ENCODE measurements at places on chromosomes 11 and 22.

GRCh38 chr11:128929991-128930390 lies 12.7 kb downstream of the TP53AIP1 start:
- no peak for DNase-seq

DNA sequence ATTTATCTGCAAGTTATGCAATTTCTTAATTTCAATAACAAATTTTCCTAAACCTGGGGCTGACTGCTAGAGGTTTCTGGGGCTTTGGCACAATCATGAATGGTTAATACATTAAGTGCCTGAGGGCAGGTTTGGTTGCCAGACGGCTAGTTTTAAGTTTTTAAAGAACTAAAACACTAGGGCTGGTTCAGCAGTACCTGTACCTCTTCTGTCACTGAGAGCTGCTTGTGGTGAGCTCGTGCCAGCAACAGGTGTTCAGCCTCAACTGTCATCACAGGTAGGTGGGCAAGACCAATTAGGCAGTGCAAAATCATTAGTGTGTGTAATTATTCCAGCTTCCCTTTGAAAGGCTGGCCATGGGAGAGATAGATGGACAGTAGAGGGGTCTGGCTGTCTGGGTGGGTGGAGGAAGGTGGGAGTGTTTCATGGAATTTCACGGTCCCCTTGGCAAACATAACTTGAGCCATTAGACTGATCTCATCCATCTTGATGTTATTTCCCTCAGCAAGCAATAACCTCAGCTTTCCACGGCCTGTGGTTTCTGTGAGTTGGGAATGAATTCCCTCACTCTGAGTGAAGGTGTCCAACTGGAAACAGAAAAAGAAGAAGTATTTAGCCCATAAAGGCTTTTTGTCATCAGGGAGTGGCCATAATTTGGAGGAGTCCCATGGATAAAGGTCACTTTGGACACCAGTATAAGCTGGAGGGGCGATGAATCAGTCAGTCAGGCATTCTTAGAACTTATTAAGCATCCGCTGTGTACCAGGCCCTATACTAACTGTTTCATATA lies 114.8 kb downstream of the SNX19 start:
- DNase-seq, result no peak

- DNase-seq, result no peak
These were observed 1375.9 kb upstream of the RAG2 start for GRCh38 chr11:37973941-37974340.

DNA sequence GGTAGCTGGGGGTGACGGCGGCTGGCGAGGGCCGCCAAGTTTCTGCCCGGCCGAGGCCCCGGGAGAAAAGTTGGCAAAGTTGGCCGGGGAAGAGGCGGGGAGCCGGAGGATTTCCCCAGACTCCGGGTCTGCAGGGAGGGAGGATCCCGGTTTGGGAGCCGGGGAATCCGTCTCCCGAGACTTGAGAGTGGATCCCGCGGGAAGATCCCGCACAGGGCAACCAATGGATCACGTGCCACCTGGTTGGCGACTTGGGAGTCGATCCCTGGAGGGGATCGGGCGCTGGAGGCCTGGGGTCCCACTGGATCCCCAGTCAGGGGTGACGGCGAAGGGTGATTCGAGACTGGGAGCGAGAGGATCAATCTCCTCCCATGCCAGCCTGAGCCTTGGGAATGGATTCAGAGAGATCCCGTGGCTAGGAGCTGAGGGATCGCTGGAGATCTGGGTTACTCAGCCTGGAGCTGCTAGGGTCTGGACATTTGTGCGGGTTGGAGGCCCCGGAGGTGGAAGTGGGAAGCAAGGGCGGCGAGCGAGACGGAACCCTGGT lies 394 bp downstream of the KIAA1671 start:
- DNase-seq, result no peak

- DNase-seq, result no peak
These were observed 34.2 kb downstream of the ELMOD1 start for GRCh38 chr11:107624983-107625684.

DNA sequence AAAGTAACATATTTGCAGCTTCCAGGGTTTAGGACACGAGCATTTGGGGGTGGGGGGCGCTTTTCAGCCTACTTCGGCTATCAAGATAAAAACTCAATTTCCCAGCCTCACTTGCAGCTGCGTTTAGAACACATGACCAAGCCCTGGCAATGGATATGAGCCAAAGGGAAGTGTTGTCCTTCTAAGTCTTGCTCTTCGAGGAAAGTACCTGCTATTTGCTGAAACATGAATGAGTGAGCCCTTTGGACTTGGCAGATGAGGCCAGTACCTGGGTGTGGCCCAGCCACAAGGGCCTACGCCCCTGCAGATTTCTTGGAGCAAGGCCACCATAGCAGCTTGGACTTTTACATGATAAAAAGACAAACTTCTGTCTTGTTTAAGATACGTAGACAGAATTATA lies 60.2 kb upstream of the SORL1 start:
- no peak for DNase-seq

DNA sequence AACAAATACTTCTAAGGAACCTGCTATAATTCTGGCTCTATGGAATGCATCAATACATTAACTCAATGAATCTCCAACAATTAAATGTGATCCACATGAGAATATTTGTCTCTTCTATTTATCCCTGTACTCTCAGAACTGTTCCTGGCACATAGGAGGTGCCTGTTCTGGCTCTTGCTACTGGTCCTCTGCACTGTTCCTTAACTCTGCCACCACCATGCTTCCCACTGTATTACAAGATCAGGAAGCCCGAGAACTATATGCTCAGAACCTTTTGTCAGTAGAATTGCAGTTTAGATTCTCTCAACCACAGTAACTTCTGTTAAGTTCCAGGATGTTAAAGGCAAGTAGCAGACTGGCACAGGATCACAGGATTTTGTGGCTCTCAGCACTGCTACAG lies 376.3 kb upstream of the CCDC90B start:
- DNase-seq, result no peak

GRCh38 chr11:86671531-86672006 lies 847 bp downstream of the ME3 start:
- peak; percentile 38 for DNase-seq

GRCh38 chr11:3121416-3121815 lies 43.7 kb downstream of the OSBPL5 start:
- no peak for DNase-seq

DNA sequence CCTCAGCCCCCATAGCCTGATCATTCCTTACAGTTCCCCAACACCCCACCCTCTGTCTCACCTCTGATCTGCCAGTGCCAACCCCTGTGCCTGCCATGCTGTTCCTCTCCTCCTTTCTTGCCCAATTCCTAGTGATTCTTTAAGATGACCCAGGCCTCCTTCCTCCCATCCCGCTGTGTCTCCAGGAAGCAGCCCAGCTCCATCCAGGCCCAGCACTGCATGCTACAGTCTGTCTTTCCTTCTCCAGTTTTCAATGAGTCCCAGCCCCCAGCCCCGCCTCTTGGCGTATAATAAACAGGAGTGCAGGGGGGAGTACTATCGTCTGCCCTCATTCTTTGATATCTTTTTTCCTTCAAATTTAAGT lies 12.3 kb downstream of the LTBP3 start:
- no peak for DNase-seq

- no peak for DNase-seq
These were observed 65.5 kb downstream of the USP35 start for GRCh38 chr11:78254268-78254667.

GRCh38 chr11:56916162-56916561 lies 72.6 kb upstream of the OR5AK2 start:
- DNase-seq, result no peak

GRCh38 chr11:79052544-79052943 lies 388.3 kb downstream of the TENM4 start:
- no peak for DNase-seq

DNA sequence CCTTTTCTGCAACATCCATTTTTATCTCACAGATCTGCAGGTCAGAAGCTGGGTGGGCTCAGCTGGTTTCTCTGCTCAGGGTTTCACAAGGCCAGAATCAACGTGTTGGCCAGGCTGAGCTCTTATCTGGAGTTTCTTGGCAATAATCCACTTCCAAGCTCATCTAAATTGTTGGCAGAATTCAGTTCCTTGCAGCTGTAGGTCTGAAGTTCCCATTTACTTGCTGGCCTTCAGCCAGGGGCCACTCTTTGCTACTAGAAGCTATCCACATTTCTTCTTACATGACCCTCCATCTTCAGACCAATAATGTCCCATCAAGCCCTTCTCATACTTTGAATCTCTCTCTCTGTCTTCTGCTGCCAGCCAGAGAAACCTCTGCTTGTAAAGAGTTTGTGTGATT lies 103.5 kb downstream of the WNT11 start:
- no peak for DNase-seq

DNA sequence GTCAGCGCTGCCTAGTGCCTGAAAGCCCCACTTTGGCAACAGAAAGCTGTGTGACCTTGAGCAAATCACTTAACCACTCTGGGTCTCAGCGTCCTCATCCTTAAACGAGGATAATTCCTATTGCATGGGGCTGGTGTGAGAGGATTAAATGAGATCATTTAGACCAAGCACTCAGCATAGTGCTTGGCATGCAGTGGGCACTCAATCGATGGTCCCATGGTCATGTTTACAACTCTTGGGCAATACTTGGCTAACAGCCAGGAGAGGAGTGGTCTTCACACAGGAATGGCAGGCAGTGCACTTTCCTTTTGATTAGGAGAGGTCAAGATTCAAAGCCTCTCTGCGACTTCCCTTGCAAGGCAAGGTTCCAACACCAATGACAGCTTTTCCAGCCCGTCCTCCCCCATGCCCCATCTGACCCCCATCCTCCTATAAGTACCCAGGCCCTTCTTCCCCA lies 14.1 kb downstream of the TNKS1BP1 start:
- no peak for DNase-seq

GRCh38 chr11:19933132-19933735 lies 220.6 kb downstream of the NAV2 start:
- DNase-seq, result no peak

- no peak for DNase-seq
These were observed 23.5 kb downstream of the FZD4 start for GRCh38 chr11:86931548-86932258.

- no peak for DNase-seq
These were observed 13.9 kb downstream of the MUC15 start for GRCh38 chr11:26558190-26558589.

DNA sequence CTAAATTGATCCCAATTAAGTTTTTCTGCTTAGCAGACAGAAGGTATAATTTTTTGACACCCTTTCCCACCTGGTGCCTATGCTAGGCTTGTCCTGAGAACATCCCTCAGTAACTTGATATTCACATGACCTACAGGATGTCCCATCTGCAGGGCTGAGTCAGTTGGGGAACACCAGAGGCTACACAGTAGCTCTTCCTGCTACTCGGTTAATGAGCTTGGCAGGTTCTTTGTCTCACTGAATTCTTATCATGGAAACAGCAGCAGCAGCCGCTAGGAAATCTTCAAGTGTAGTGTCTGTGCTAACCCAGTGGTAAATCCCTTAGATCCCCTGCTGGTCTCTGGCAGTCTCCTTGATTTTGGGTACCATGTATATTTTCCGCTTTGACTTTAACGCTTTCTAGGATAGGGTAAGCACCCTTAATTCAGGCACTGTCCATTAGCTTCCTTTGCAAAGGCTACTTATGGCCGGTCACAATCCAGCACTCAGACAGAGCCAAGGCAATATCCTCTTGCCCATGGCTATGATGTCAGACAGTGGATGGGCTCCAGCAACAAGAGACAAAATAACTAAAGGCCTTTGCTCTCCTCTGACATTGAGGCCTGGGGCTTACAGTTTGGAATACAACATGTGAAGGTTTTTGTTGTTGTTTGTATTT lies 8.5 kb downstream of the MRPL16 start:
- no peak for DNase-seq

- DNase-seq, result no peak
These were observed 1401.9 kb downstream of the FAM181B start for GRCh38 chr11:81331611-81332235.

- DNase-seq, result no peak
These were observed 14.9 kb downstream of the DAGLA start for GRCh38 chr11:61694946-61695706.

DNA sequence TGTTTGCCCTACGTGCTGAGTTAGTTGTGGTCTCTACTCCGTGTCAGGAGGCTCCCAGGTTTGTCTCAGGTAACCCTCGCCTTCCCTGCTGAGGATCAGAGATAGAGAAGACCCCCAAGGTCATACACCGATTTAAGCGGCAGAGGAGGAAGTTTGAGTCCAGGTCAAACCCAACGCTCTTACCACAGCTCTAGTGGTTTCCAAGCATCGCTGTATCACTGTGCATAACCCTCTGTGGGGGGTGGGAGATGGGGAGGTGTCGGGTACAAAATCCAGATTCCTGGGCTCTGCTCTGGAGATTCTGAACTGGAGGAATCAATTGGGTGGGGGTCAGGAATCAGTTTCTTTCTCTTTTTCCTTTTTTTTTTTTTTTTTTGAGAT lies 627 bp downstream of the DNAJC4 start:
- no peak for DNase-seq

DNA sequence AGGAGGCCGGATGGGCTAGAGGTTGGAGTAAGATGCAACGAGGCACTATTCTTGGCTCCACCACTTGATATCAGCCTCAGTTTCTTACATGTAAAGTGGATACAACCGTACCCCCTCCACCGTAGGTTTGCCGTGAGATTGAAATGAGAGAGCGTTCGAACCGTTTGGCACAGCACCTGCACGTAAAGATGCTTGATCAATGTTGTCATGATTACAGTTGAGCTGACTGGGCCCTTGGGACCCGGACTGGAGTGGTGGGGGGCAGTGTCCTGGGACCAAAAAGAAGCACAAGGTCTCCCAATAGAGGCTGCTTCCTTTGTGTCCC lies 3.7 kb downstream of the APOC3 start:
- DNase-seq, result no peak

DNA sequence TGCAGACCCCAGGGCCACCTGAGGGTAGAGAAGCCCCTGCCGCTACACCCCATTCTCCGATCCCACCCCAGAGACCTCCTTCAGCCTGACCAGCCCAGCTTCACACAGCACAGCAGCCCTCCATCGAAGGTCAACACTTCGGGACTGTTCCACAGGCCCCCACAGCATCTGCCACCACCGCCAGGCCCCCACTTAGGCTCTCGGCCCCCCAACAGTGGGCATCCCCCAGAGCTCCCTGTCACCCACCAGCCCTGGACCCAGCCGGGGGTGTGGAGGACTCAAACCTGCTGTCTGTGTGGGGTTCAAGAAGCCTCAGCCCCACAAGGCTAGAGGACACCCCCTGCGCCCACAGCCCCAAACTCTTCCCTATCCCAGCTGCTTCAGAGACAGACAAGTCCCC lies 6.2 kb downstream of the SBF1 start:
- no peak for DNase-seq

DNA sequence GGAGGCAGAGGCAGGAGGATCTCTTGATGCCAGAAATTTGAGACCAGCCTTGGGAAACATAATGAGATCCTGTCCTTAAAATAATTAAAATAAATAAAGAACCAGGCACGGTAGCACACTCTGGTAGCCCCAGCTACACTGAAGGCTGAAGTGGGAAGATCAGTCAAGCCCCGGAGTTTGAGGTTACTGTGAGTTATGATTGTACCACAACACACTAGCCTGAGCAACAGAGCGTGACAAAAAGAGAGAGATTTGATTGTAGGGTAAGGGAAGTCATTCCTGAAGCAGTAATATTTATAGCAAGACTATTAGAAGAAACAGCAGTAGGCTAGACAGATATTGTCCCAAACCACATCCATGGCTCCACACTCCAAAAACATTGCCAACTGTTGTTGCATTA lies 1408.4 kb upstream of the TENM4 start:
- DNase-seq, result no peak

GRCh38 chr22:20141186-20142077 lies 9.4 kb downstream of the CCDC188 start:
- no peak for DNase-seq

All from activated CD4-positive, alpha-beta T cell treated with anti-CD3 and anti-CD28 coated beads for 48 hours (primary cell).